Activated naive CD8-positive, alpha-beta T cell treated with anti-CD3 and anti-CD28 coated beads for 36 hours (primary cell): ENCODE measurements at places on chromosomes 1 and 21. TPM values are rescaled to one million over a fixed set of nuclear protein-coding genes. Genes with fewer than 3 reads are reported as not detected.
A peak's percentile ranks its signal among the peaks of the same experiment; 100 is the strongest.

- H3K4me3 ChIP-seq = no peak overlapping the region
- DNase-seq = no peak
- H3K36me3 ChIP-seq = no peaks in the 10 kb centered on the region
- no peaks in the 10 kb centered on the region for H3K4me1 ChIP-seq
- H3K27me3 ChIP-seq = peaks cover 3% of the 10 kb centered on the region
- no peak overlapping the region for H3K27ac ChIP-seq
Measured at GRCh38 chr1:205949753-205950152, 6.5 kb upstream of the SLC26A9 start.

- H3K27ac ChIP-seq = no peak overlapping the region
- peaks cover 10% of the 10 kb centered on the region for H3K36me3 ChIP-seq
- peaks cover 4% of the 10 kb centered on the region for H3K4me1 ChIP-seq
- DNase-seq = no peak
Measured at GRCh38 chr1:38839363-38839762, 20.2 kb downstream of the RRAGC start.

YBEY gene
- 12.1 TPM for total RNA-seq

GRCh38 chr1:33093004-33093403, 12.1 kb downstream of the AZIN2 start:
- peaks cover 6% of the 10 kb centered on the region for H3K36me3 ChIP-seq
- H3K27me3 ChIP-seq = no peaks in the 10 kb centered on the region

DNA sequence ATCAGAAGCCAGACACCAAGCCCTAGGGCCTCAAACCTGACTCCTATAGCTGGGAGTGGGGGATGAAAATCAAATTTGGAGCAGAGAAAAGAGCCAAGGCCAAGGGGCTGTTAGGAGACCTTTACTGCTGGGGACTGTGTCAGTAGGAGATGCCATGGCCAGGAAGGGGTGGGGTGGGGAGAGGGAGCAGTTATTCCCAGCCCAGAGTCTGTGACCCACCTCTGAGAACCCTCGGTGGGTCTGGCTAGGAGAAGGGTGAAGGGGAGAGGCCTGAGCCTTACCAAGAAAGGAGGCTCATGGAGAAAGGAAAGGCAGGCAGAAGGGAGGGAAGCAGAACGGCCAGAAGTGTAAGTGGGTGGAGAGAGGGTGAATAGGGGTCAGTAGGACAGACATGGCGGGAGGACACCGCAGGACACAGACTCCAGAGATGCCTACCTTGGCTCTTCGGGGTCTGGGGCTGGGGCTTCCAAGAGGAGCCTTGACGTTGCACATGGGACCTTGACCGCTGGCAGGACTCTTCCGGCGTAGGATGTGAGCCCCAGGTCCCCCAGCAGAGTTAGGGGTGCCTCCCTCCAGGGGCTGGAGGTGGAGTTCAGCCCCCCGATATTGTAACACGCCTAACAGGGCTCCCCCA, 1.2 kb downstream of the ADAMTS4 start:
- no peak overlapping the region for H3K27ac ChIP-seq
- H3K27me3 ChIP-seq = no peaks in the 10 kb centered on the region
- H3K4me3 ChIP-seq = no peak overlapping the region
- H3K36me3 ChIP-seq = peaks cover under 1% of the 10 kb centered on the region

DNA sequence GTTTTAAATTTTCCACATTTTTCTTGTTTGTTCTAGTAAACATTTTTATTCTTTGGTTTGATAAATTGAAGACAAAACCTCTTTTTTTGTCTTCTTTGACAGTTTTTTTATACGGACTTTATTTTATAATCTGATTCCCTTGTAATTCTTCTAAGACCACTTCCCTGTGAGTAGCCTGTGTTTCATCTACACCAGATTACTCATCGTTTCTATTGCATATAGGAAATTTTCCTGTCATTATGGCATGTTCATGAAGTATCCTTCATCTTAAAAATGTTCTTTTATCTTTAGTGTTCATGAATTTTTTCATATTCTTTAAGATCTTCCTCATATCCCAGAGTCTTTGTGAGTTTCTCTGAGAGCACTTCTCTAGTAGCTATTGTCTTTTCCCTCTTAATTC, 109.8 kb downstream of the USP25 start:
- H3K27ac ChIP-seq = no peak overlapping the region
- DNase-seq = no peak
- H3K4me1 ChIP-seq = no peaks in the 10 kb centered on the region
- no peaks in the 10 kb centered on the region for H3K36me3 ChIP-seq
- no peak overlapping the region for H3K4me3 ChIP-seq

DNA sequence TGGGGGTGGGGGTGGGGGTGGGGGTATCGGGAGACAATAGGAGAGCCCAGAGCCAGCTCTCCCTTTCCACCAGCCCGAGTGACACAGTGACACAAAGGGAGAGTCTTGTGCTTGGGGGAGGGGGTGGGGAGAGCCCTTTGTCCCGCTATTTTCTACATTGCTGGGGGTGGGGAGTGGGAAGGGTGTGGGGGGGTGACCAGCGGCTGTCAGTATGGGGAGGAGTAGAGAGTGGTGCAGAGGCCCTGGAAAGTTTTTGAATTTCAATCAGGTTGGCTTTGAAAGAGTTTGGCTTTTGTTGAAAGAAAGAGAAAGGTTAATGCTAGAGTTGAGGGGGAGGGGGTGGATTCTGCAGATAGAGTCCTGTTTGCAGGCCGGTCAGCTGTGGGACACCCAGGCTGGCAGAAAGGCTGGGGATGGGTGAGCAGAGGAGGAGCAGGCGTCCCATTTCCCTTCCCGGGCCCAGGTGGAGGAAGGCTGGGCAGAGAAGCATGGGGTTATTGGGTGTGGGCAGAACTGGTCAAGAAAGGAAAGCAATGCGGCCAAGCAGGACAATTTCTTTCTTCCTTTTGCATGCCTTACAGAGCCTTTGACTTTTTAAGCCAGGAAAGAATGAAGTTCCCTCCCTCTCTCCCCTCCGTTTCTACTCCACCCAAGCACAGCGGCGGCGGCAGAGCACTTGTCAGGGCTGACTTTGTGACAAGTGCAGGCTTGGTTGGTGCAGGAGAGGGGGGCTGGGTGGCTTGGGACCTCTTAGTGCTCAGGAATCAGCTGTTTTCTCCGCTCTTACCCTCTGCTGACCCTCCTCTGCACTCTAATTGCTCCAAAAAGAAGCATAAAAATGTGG, 96.2 kb downstream of the RNF220 start:
- H3K27ac ChIP-seq = no peak overlapping the region
- no peaks in the 10 kb centered on the region for H3K27me3 ChIP-seq
- no peak overlapping the region for H3K4me3 ChIP-seq
- H3K4me1 ChIP-seq = no peaks in the 10 kb centered on the region
- no peaks in the 10 kb centered on the region for H3K36me3 ChIP-seq

- DNase-seq = no peak
- no peak overlapping the region for H3K27ac ChIP-seq
- H3K27me3 ChIP-seq = peaks cover 3% of the 10 kb centered on the region
- no peaks in the 10 kb centered on the region for H3K36me3 ChIP-seq
- no peak overlapping the region for H3K4me3 ChIP-seq
Measured at GRCh38 chr1:100671601-100672000, 47.9 kb upstream of the VCAM1 start.

SAMD13 gene
- 1.1 TPM for total RNA-seq

DNA sequence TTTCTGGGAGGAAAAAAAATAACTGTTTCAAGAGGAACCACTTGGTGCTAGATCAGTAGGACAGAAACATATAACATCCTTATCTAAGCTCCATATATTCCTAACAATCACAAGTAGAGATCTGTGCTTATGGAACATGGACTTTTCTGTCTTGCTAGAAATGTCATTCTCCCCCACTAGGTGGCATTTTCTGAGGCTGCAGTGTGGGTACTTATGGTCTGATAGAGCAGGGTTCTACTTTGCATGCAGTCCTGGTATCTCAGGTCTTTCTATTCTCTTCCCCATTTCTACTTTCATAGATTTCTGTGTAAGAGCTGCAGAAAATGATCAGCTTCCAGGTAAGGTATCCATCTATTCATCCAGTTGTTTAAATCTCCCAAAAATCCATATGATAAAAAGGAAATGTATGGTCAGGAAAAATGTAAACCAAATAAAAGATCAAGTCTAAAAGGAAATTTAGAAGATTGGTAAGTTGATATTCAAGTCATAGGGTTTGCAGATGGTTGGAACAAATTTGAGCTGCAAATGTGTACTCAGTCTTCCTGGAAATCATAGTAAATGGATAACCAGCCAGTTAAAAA, 1.5 kb downstream of the ZNF684 start:
- peaks cover 24% of the 10 kb centered on the region for H3K36me3 ChIP-seq
- no peak overlapping the region for H3K27ac ChIP-seq
- H3K4me1 ChIP-seq = peaks cover 17% of the 10 kb centered on the region
- H3K4me3 ChIP-seq = peak overlapping the region; percentile 99

DNA sequence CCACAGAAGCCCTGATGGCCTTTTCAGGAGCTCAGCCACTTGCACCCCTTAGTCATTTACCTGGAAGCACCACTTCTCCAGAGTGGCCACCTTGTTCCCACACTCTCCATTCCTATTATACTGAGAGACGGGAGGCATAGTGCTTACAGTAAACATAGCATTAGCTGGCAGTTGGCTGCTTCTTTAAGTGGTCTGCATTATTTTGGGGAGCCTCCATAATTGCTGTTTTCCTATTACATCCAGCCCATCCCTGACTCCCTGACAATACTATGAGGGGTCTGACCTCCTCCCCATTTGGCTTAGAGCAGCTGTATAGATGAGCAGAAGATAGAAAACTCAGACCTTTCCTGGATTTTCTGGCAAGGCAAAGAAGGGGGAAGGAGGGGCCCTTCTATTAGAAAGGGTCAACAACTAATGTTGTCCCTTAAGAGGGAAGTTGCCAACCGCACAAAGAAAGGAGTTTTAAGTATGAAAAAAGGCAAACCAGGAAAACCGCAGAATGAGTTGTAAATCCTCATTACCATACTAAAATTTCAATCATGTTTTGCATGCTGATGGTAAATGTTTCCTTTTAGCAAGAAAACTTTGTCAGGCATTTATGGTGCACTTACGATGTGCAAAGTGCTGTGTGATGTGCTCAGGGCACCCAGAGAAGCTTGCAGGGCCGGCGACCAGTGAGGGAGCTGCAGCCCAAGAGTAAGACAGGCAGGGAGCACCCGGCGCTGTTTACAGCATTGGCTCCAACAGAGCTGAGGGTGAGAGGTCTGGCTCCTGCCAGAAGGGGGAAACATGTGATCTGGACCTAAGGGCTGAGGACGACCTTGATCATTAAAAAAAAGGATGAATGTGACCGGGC, 167.3 kb downstream of the ZZZ3 start:
- H3K27ac ChIP-seq = no peak overlapping the region
- H3K4me3 ChIP-seq = no peak overlapping the region
- H3K27me3 ChIP-seq = no peaks in the 10 kb centered on the region
- no peaks in the 10 kb centered on the region for H3K4me1 ChIP-seq
- H3K36me3 ChIP-seq = peaks cover 19% of the 10 kb centered on the region

DNA sequence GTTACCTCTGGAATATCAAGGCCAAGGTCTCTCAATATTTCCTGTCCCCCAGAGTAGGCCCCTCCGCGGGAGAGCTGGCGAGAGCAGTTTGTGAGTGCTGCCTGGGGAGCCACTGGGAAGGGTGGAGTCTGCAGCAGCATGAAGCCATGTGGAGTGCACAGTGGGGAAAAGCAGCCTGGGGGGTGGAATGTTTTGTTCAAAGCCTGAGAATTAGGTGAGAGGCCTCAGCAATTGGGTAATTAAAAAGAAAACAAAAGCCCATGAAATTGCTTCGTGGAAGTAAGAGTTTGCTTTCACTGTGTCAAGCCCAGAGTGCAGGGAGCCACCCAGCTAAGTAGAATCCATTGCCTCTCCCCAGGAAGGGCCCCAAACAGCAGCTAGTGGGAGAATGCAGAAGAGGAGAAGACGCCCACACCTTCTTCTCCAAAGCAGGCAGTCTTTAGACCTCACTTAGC, 30.2 kb upstream of the DISC1 start:
- peaks cover 10% of the 10 kb centered on the region for H3K4me1 ChIP-seq
- H3K27me3 ChIP-seq = no peaks in the 10 kb centered on the region
- no peak for DNase-seq
- no peak overlapping the region for H3K4me3 ChIP-seq

GRCh38 chr1:3483801-3484444, 29.5 kb downstream of the ARHGEF16 start:
- H3K4me1 ChIP-seq = no peaks in the 10 kb centered on the region
- H3K27me3 ChIP-seq = no peaks in the 10 kb centered on the region
- H3K27ac ChIP-seq = no peak overlapping the region
- DNase-seq = peak; percentile 44

DNA sequence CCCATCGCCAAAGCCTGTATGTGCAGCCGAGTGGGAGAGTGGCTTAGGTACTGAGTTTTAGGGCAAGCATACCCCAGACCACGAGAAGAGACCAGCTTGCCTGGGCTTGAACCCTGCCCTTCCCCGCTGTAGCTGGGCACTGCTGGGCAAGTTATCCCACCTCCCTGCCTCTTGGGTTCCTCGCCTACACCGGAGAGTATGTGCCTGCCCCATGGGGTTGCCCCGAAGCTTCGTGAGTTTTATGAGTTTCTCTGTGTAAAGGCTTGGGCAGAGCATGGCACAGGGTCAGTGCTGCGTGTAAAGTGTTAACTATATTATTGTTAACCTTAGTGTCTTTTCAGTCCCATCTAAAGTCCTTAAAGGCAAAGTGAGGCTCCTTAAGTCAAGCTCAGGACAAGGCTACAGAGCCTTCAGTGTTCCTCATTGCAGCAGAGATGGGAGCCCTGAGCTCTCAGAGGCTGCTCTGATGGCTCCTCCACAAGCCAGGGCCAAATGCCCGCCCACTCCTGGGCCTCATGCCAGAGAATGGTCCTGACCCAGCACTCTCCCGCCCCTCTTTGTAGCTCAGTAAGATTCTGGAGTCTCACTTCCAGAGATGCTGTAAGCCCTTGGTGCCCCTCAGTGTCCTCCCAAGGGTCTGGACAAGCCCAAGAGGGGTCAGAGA, 37.0 kb upstream of the KCNA10 start:
- peaks cover 48% of the 10 kb centered on the region for H3K27me3 ChIP-seq
- H3K4me3 ChIP-seq = no peak overlapping the region
- no peak for DNase-seq
- H3K36me3 ChIP-seq = no peaks in the 10 kb centered on the region
- H3K27ac ChIP-seq = no peak overlapping the region

GRCh38 chr21:29022166-29022565, 2.3 kb upstream of the USP16 start:
- H3K27ac ChIP-seq = peak overlapping the region; percentile 77
- DNase-seq = no peak
- no peaks in the 10 kb centered on the region for H3K27me3 ChIP-seq

DNA sequence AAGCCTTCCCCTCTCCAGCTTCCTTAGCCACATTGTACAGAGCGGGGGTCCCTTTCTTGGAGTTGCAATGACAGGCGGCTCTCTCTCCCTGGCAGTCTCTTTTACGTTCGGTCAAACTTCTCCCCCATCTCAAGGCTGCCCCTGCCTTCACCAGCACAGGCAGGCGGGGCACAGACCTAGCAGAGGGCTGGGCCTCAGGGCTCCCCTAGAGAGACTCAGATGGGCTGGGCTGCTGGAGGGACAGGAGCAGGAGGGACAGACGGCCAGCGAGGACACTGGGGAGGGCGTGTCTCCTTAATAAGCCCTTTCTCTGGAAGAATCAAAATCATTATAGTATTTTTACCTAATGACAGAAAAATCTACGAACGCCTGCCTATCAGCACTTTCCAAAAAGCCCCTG, 79.6 kb downstream of the CASZ1 start:
- H3K27ac ChIP-seq = no peak overlapping the region
- H3K4me1 ChIP-seq = no peaks in the 10 kb centered on the region
- H3K4me3 ChIP-seq = no peak overlapping the region
- peaks cover 4% of the 10 kb centered on the region for H3K27me3 ChIP-seq

CLDN8 gene
- total RNA-seq = not detected
